Effector memory CD8-positive, alpha-beta T cell (primary cell): ENCODE measurements at places on chromosomes 1 and 21.

DNA sequence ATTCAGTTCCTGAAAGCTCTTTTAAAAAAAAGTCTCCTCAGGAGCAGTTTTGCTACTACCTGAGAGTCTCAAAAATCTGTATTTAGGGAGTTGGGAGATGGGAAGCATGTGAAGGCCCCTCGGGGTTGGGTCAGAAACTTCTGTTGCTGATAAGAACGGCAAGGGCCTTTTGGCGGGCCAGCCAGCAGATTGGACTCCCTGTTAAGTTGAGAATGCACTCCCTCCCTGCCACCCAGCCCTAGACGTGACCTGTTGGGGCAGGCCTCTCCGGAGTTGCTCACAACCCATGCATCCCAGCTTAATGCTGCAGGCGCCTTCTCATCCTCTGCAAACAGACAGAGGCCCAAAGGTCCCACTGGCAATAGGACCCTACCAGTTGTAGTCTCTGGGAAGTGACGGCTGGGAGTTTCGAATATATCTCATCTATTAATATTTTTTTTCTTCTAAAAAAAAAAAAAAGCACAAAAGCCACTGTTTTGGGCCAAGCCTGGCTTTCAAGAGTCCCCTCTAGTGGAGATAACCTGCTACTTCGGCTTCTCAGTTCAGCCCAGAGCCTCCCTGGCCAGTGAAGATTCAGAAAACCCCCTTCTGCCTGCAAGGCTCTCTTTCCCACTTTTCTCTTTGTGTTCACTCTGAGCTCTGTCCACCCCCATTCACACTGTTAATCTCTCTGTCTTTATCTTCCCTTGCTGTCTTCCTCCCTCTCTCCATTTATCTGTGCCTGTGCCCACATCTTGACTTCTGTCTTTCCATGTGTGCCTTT, 5.3 kb downstream of the PLXNA2 start:
- H3K4me3 ChIP-seq, result no peak overlapping the region
- peaks cover 87% of the 10 kb centered on the region for H3K27me3 ChIP-seq
- DNase-seq, result no peak
- H3K36me3 ChIP-seq, result no peaks in the 10 kb centered on the region
- peaks cover 12% of the 10 kb centered on the region for H3K4me1 ChIP-seq

DNA sequence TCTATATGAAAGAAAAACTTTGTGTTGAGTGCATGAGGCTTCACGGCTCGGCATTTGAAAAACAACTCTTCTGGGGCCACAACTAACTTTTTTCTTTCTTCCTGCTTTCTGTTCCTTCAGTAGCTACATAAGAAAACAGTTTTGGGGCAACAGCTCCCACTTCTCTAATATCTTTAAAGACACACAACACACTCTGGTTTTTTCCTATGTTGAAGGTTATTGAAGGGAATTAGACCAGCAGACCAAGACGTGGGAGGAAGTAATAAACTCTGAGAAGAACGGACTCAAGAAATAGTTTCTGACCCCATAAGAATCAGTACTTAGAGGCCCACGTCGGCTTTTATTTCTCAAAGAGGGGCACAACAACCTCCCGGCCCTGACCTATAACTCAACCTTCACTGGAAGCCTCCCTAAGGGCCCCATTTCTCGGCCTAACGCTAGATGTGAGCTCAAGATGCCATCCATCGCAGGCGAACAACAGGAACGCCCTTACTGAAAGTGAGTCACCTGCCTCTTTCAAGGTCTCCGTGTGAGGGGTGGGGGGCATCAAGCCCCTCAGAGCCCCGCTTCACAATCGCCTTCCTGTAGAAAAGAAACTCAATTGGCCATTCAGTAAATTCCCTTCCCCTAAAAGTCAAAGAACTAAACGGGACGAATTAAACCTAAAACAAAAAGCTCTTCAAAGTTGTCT, 844 bp downstream of the ZMYM6 start:
- peak overlapping the region; percentile 95 for H3K27ac ChIP-seq
- H3K36me3 ChIP-seq, result peaks cover 16% of the 10 kb centered on the region

DNA sequence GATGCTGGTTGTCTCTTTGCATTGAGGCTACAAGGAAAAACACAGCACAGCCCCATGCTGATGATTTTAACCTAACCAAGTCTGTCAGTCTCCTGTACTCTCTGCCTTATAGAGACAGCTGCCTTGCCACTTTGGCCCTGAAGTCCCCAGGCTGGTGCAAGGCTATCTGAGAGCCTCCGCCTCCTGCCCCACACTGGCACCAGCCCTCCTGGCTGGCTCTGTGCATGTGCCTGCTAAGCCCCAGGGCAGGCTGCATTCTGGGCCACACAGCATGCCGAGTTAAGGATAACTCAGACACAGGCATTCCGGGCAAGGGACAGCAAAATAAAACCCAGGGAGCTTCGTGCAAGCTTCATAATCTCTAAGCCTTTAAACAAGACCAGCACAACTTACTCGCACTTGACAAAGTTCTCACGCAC, 910 bp downstream of the RUNX1 start:
- H3K27ac ChIP-seq, result peak overlapping the region; percentile 98
- peaks cover 65% of the 10 kb centered on the region for H3K36me3 ChIP-seq
- H3K4me3 ChIP-seq, result peak overlapping the region; percentile 92
- peaks cover 87% of the 10 kb centered on the region for H3K4me1 ChIP-seq
- DNase-seq, result peak; percentile 16
- H3K27me3 ChIP-seq, result no peaks in the 10 kb centered on the region

DNA sequence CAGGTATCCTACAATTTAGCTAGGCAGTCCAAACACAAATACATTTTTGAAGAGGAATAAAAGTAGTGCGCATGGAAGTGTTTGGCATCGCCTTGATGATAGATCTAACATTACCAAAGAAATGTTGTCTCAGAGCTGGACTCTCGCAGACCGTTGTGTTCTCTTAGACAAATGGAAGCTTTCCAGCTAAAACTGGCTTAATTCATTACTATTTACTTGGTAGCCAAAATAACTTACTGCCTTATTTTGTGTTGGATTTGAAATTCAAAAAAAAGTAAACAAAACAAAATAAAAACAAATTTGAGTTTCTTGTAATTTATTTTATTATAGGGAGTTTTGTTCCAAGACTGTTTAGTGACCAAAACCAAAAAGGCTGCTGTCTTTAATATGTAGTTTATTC, 51.6 kb downstream of the PDE4B start:
- H3K36me3 ChIP-seq, result no peaks in the 10 kb centered on the region
- no peaks in the 10 kb centered on the region for H3K4me1 ChIP-seq
- H3K27me3 ChIP-seq, result no peaks in the 10 kb centered on the region
- no peak overlapping the region for H3K4me3 ChIP-seq
- DNase-seq, result no peak

DNA sequence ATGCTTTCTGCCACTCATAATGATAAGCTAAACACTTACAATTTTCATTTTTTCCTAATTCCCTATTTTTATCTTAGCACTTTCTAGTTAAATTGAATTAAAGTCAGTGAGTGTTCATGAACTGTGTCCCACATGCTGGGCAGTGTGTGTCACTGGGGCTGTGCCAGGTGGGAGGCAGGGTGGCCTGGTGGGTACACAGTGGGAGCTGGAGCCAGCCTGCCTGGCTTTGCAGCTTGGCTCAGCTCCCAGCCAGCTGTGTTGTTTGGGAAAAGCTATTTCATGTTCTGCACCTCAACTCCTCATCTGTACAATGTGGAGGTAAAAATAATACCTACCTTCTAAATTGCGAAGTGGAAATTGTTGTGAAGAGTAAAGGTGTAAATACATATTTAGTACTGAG, 238.4 kb downstream of the PLA2G4A start:
- no peaks in the 10 kb centered on the region for H3K27me3 ChIP-seq
- no peak overlapping the region for H3K4me3 ChIP-seq
- H3K27ac ChIP-seq, result no peak overlapping the region
- no peaks in the 10 kb centered on the region for H3K4me1 ChIP-seq
- no peak for DNase-seq

DNA sequence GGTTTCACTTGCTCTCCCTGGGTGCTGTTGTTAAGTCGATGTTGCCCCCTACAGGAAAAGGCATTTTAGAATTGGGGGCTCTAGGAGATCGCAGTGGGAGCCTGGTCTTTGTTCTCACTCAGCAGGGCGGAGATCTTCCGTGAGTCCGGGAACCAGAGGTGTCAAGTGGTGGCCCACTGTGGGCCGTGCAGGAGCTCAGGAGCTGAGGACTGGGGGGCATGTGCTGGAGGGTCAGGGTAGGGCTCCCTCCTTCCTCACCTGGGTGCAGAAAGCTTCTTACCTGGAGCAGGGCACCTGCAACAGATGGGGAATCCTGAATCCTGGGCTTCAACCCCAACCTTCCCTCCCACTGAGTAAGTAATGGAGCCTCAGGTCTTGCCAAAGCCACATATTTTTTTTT, 392.7 kb downstream of the NPHP4 start:
- H3K36me3 ChIP-seq, result no peaks in the 10 kb centered on the region
- no peak for DNase-seq
- no peak overlapping the region for H3K4me3 ChIP-seq
- H3K27ac ChIP-seq, result no peak overlapping the region
- H3K27me3 ChIP-seq, result peaks cover 32% of the 10 kb centered on the region

GRCh38 chr1:33043267-33044092, 6.8 kb upstream of the AK2 start:
- no peak overlapping the region for H3K4me3 ChIP-seq
- H3K36me3 ChIP-seq, result no peaks in the 10 kb centered on the region
- H3K27ac ChIP-seq, result no peak overlapping the region
- DNase-seq, result no peak

DNA sequence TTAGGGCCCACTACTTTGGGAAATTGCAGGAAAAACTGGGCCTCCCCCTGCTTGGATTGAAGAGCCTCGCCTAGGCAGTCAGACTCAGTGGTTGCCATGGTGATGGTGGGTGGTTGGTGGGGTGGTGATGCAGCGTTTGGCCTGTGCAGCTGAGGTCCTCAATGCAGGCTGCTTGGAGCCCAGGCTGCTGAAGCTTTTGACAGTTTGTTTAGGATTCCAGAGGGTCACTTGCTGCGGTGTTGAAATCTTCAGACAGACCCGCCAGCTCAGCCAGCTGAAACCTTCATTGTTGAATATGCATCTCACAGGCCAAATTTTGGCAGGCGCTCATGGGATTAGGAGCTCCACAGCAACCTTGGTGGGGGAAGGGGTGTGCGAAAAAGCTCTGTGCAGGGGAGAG, 67.9 kb downstream of the CACNA1E start:
- no peaks in the 10 kb centered on the region for H3K36me3 ChIP-seq
- no peak overlapping the region for H3K4me3 ChIP-seq
- peaks cover 35% of the 10 kb centered on the region for H3K27me3 ChIP-seq
- DNase-seq, result no peak

DNA sequence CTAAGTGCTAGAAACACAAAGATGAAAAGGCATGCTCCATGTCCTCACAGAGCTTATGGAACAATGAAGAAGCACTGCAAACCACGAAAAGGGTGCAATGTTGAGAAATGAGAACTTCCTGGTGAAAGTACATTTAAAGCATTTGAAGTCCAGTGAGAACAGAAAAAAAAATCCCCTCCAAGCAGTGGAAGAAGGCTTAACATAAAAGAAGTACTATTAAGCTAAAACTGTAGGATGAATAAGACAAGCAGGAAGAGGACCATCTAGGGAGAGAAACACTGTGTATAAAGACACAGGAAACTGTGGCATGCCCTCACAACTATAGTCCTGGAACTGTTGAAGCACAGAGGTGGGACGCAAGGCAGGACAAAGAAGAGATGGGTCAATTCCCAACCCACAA, 10.0 kb downstream of the TP53BP2 start:
- peaks cover 34% of the 10 kb centered on the region for H3K4me1 ChIP-seq
- H3K27ac ChIP-seq, result no peak overlapping the region
- DNase-seq, result no peak
- no peak overlapping the region for H3K4me3 ChIP-seq
- no peaks in the 10 kb centered on the region for H3K27me3 ChIP-seq

DNA sequence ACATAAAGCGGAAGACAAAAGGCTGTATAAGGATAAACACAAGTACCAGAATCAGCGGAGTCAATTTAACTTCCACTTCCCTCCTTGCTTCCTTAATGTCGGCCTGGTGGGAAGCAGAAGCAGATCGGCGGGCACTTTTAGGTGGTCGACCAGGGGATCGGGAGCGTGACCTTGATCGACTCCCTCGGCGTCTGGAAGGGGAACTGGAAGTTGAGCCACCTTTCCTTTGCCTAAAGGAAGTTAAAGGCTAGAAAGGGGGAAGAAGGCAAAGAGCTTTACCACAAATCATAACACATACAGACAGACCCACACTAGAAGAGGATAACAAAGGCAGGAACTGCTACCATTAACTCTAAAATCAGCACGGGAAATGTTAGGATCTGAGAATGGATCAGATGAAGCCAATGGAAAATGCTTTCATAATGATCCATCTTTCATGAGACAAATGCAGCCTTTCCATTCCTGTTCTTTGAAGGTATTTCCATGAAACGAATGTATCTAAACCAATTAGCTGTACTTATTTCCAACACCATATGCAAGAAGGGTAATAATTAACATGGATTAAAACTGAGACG, 5.7 kb downstream of the LBR start:
- no peak for DNase-seq
- H3K27ac ChIP-seq, result peak overlapping the region; percentile 90
- peaks cover 60% of the 10 kb centered on the region for H3K4me1 ChIP-seq
- H3K27me3 ChIP-seq, result no peaks in the 10 kb centered on the region
- H3K36me3 ChIP-seq, result peaks cover 58% of the 10 kb centered on the region

DNA sequence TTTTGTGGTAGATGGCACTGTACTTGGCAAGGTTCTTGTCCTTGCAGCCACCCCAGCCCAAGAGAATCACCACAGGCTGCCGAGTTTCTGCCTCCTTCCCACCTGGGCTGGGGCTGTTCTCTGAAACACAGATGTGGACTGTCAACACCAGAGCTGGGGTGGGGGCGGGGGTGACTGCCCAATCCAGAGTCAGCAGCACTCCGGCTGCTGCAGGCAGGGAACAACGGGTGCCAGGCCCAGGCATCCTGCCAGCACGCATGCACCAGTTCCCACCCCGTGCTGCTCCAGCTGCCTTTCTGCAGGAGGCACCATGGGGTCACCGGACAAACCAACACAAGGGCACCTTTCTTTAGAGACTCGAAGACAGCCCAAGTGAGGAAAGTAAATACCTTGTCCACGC, 14.1 kb downstream of the TMEM53 start:
- H3K4me1 ChIP-seq, result peaks cover 4% of the 10 kb centered on the region
- H3K36me3 ChIP-seq, result no peaks in the 10 kb centered on the region
- H3K27ac ChIP-seq, result no peak overlapping the region

DNA sequence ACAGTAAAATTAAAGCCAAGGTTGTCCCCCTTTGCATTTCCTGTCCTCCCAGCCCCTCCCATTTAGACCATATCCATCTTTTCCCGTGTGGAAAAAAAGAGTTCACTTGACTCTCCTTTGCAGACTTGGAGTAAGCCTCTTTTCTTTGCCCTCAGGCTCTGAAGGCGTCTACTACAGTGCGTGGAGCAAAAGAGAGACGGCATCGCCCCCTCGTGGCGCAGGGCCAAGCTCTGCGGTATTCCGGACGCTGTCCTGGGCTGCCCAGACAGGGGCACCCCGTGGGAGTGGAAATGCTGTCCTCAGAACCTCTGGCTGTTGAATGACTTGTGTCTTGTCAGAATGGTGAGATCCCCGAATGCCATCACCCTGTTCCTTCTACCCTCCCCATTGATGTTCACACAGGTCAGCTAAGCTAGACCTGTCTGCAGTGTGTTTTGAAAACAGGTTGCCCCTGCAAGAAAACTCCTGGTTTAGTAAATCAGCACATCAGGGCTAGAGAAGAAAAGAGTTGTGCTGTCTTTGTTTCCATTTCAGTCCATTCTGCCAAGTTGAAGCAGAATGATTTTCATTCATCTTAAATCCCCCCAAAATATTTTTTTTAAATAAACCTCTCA, 12.3 kb upstream of the GJA8 start:
- H3K27ac ChIP-seq, result no peak overlapping the region
- H3K27me3 ChIP-seq, result peaks cover 6% of the 10 kb centered on the region
